Tibial nerve (tissue), 4 donors: ENCODE measurements at places on chromosomes 12 and 14. TPM values are rescaled to one million over a fixed set of nuclear protein-coding genes. Genes with fewer than 3 reads are reported as not detected.

The PPFIA2 gene
- total RNA-seq, result 18.3 TPM

The AP4S1 gene
- 23.3 TPM for total RNA-seq

The KRT74 gene
- total RNA-seq, result not detected

DNA sequence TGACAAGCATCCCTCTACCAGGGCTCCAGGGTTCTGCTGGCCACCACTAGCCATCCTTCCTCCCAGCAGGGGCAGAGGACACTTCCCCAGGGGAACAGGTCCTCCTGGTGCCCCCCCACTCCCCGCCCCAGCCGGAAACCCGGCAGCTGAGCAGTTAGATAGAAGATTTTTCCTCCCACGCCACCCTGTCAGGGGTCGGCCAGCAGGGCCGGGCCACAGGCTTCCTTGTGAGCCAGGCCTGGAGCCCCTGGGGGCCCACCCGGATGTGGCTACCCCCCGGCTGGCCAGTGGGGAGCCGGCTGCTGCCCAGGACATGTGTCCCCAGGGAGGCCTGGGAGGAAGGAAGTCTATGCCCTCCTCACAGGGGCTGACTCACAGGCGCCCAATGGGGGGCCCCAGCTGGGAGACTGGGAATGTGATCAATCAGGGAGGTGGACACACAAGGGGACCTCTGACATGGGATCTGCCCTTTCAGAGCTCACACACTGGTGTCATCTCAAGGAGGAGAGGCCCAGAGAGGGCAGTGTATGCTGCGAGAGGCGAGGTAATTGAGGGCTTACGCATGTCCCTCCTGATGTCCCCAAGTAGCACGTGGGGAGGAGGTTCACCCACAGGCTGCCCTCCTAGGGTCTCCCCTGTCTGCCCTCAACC lies 4.2 kb downstream of the SH2B3 start:
- no peaks in the 10 kb centered on the region for H3K36me3 ChIP-seq
- H3K27me3 ChIP-seq, result no peaks in the 10 kb centered on the region
- H3K4me1 ChIP-seq, result peaks cover 89% of the 10 kb centered on the region

DNA sequence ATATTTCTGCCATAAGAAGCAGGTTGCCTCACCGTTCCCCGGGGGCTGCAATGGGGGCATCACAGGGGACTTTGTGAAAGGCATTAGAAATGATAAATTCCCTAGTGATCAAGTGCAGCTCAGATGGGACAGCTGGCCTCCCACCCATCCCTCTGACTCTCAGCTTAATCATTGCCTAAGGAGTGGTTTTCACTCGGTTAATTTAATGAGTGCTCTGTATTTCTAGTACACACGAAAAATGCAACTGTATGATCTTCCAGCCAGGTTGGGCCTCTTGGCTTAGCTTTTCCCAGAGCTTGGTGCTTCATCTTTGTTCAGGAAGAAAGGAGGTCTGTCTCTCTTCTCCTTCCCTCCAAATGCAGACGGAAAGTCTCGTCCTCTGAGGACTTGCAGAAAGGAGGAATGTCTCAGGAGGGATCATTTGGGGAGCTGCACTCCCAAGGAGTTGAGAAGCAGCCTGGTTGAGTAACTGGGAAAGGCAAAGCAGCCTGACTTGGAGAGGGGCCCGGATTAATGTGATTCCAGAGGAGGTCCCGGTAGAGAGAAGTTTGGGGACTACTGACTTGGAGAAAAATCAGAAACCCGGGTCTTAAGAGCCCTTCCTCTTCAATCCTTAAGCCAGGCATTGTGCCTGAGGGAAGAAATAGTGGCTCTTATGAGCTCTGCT lies 7.2 kb downstream of the CD9 start:
- H3K27me3 ChIP-seq, result no peaks in the 10 kb centered on the region
- peaks cover 83% of the 10 kb centered on the region for H3K4me1 ChIP-seq
- no peak overlapping the region for H3K4me3 ChIP-seq

DNA sequence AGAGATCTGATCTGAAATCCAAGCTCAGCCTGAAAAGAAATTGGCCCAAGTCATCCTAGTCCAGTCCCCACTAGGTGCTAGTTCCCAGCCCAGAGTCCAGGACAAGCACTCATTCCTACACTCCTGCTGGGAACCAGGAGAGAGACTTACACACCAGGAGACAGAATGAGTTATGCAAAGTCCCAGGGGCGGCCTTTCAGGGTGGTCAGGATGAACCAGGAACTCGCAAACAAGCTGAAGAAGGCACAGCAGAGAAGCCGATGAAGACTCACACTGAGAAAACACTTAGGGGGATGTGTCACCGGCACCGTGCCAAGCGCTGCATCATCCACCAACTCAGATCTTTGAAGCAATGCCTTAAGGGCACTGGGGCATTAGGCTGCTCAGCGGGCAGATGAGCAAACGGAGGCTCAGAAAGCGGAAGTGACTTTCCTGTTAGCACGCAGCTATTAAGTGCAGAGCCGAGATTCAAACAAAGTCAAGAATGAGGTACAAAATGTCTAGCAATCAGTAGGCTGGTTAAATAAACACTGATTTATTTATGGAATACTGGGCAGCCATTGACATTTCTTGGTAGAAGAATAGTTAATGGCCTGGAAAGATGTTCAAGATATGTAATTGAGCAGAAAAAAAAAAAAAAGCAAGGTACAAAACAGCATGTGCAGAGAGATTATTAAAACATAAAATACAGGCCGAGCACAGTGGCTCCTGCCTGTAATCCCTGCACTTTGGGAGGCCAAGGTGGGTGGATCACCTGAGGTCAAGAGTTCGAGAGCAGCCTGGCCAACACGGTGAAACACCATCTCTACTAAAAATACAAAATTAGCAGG lies 78.7 kb downstream of the LRRC74A start:
- H3K27ac ChIP-seq, result peak overlapping the region; percentile 73
- DNase-seq, result peak; percentile 43
- no peaks in the 10 kb centered on the region for H3K36me3 ChIP-seq
- no peak overlapping the region for H3K4me3 ChIP-seq
